ENCODE measurements at places on chromosomes 2 and 18. TPM values are rescaled to one million over a fixed set of nuclear protein-coding genes. Genes with fewer than 3 reads are reported as not detected.

DNA sequence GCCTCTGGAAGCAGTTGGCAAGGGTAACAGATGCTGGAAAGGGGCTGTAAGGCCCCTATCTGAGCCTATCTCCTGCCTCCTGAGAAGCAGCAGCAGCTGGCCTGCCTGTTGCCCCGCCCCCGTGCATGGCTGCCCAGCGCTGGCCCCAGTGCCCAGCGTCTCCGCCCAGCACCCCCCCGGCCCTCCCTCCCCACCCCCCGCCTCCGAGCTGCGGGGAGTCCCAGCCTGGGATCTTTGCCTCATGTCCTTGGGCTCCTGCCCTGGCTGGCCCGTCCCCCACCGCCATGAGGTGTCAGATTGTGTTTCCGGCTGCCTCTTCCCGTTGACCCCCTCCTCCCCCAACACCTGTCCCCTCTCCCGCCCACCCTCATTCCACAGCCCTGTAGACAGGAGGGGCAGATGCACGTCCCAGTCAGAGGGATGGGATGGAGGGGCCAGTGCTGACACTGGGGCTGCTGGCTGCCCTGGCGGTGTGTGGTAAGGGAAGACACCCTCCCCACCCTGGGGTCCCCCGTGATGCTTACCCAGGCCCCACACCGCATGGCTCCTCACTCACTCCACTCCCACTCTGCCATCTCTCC, at the start of gene CHRND:
Gene CHRND (plus strand): TSS at position 370 of the 581 bp plus-strand sequence. CDS start 56 bp downstream, at position 426.
- no peak within 1 kb of the TSS for H3K27ac ChIP-seq
- no peak within 1 kb of the TSS for H3K4me3 ChIP-seq
- H3K36me3 ChIP-seq, result no peaks in the 10 kb centered on the region
- peaks cover 44% of the 10 kb centered on the region for H3K4me1 ChIP-seq

BIN1 gene
- total RNA-seq, result 15.8 TPM

FSHR gene
- not detected for total RNA-seq

DNA sequence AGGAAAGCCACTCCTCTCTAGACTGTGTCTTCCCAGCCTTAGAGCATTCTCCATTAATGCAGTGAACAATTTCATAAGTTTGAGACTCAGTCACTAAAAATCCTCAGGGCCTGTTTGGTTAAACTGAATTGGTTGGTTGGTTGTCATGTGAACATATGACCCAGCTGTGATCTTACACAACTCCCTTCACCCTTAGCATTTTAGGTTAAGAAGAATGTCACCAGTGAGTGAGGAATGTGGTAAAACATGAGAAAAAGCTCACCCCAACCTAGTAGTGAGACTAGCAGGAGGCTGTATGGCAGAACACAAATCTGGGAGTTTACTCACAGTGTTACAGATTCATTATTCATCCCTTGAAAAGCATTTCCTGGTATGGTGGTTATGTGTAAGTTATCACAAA, 32.4 kb downstream of the LHCGR start:
- H3K4me1 ChIP-seq, result peaks cover 6% of the 10 kb centered on the region
- no peak overlapping the region for H3K27ac ChIP-seq
- no peak for DNase-seq
- H3K27me3 ChIP-seq, result no peaks in the 10 kb centered on the region
- no peaks in the 10 kb centered on the region for H3K36me3 ChIP-seq

GRCh38 chr2:233228376-233228775, 23.1 kb upstream of the ATG16L1 start:
- H3K4me1 ChIP-seq, result no peaks in the 10 kb centered on the region
- peaks cover 14% of the 10 kb centered on the region for H3K27me3 ChIP-seq
- no peak overlapping the region for H3K27ac ChIP-seq
- H3K36me3 ChIP-seq, result no peaks in the 10 kb centered on the region
- no peak for DNase-seq

- H3K36me3 ChIP-seq, result no peaks in the 10 kb centered on the region
- H3K27ac ChIP-seq, result no peak overlapping the region
- no peak for DNase-seq
- H3K4me3 ChIP-seq, result peak overlapping the region; percentile 63
These were observed 805 bp downstream of the CIDEA start for GRCh38 chr18:12254820-12255511.

Measured in left ventricle myocardium inferior (tissue), 1 donor.